ENCODE measurements at places on chromosomes 2 and 18. TPM values are rescaled to one million over a fixed set of nuclear protein-coding genes. Genes with fewer than 3 reads are reported as not detected.

Gene ECEL1
- 0.12 TPM for total RNA-seq

Gene UPP2
- total RNA-seq, result not detected

Gene CCBE1
- total RNA-seq, result 0.02 TPM

Gene AKAIN1
- total RNA-seq, result not detected

Gene CFC1
- total RNA-seq, result not detected

Gene SULT1C4
- not detected for total RNA-seq

Gene GAREM1
- total RNA-seq, result not detected

GRCh38 chr2:46847185-46847710 lies 68.4 kb downstream of the MCFD2 start:
- DNase-seq, result no peak

- no peak for DNase-seq
Measured at GRCh38 chr2:102979429-102979828, 217.6 kb downstream of the TMEM182 start.

- DNase-seq, result no peak
Measured at GRCh38 chr2:28150236-28150915, 242.3 kb upstream of the FOSL2 start.

GRCh38 chr2:153071090-153071489 lies 352.7 kb downstream of the ARL6IP6 start:
- DNase-seq, result no peak

DNA sequence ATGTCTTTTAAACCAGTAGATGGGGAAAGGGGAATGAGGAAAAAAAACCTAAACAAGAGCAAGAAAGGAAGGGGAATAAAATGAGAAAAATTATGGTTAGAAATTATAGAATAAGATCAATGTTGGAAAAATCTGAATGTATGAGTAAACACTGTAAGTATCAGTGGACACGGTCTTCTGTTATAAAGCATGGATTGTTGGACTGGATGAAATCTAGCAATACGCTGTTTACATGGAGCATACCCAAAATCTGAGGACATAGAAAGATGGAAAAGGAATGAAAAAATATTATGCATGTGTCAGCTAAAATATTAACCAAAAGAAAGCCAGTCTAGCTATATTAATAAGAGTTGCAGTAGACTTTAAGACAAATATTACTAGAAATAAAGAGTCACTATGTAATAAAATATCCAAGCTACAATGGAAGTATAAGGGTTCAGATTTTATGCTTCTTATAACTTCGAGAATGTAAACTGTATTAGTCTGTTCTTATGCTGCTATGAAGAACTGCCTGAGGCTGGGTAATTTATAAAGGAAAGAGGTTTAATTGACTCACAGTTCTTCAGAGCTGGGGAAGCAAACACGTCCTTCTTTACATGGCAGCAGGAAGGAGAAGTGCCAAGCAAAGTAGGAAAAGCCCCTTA lies 32.4 kb downstream of the DDX1 start:
- DNase-seq, result no peak

- no peak for DNase-seq
Measured at GRCh38 chr2:33904801-33905200, 305.7 kb upstream of the FAM98A start.

GRCh38 chr2:96687711-96688640 lies 45.4 kb downstream of the FER1L5 start:
- no peak for DNase-seq
